Kidney glomerular epithelial cell (primary cell): ENCODE measurements at places on chromosomes 5 and 9.
A peak's percentile ranks its signal among the peaks of the same experiment; 100 is the strongest.

DNA sequence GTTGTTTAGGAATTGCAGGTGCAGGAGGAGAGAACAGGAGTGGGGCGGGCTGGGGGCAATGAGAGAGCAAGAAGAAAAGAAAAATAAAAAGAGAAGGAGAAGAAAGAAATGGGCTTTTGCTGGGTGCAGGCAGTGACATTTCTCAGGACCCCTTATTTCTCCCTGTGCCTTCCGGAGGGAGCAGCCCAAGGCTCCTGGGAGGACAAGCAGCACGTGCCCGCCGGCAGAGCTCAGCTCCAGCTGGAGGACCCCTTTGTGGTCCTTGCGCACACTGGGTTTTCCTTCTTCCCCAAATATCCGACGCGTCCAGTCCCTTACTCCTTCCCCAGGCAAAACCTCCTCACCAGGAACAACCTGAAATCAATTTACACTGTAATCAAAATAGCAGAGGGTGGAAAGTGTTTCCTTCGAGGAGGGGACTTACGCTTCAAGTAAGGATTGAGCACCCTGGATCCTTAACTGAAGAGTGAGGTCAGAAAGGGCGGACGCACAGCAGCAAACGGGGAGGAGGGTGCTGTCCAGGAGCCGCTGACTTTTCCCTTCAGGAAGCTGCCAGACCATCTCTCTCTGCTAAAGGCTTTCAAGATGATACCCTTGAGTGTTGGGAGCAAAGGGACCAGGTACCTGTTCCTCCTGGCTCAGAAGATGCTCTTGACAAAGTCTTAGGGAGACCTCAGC lies 2.1 kb downstream of the BTNL9 start:
- no peak for DNase-seq

DNA sequence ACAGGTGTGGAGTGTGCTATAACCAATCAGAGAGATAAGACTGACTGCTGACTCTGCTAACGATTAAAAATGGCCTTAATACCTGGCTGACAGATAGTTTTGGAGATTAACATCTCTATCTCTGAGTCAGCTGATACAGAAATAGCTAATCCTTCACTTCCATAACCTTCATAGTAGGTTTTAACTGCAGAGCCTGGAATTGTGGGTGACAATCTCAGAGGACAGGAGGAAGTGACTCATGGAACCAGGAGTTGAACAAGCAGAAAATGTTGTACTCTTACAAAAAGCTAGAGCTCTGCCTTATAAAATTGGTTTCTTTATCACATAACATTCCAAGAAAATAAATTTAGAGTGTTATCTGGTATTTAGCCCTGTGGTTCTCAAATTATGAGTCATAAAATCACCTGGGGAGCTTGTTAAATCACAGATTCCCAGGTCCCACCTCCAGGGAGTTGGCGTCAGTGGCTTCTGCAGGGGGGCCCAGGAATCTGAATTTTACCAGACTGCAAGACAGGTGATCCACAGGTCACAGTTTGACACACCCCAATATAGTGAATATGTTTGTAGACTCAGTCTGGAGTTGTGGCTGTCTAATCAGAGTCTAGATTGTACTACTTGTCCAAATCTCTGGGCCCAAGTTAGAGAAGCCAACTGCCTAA lies 44.4 kb upstream of the AFAP1L1 start:
- DNase-seq: peak; percentile 15

DNA sequence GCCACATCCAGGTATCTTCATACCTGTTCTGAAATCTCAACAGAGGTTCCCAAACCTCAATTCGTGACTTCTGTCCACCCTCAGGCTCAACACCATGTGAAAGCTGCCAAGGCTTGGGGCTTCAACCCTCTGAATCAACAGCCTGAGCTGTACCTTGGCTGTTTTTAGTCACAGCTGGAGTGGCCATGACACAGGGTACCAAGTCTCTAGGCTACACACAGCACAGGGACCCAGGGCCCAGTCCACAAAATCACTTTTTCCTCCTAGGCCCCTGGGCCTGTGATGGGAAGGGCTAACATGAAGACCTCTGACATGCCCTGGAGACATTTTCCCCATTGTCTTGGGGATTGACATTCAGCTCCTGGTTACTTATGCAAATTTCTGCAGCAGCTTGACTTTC lies 464.9 kb downstream of the ELAVL2 start:
- no peak for DNase-seq

GRCh38 chr9:109166771-109167601 lies at the start of gene FRRS1L:
Gene FRRS1L (minus strand): TSS chr9:109167249. CDS start chr9:109167138, 111 bp downstream.
- DNase-seq: no peak

GRCh38 chr5:21071421-21071820 lies 1083.4 kb upstream of the CDH18 start:
- no peak for DNase-seq

DNA sequence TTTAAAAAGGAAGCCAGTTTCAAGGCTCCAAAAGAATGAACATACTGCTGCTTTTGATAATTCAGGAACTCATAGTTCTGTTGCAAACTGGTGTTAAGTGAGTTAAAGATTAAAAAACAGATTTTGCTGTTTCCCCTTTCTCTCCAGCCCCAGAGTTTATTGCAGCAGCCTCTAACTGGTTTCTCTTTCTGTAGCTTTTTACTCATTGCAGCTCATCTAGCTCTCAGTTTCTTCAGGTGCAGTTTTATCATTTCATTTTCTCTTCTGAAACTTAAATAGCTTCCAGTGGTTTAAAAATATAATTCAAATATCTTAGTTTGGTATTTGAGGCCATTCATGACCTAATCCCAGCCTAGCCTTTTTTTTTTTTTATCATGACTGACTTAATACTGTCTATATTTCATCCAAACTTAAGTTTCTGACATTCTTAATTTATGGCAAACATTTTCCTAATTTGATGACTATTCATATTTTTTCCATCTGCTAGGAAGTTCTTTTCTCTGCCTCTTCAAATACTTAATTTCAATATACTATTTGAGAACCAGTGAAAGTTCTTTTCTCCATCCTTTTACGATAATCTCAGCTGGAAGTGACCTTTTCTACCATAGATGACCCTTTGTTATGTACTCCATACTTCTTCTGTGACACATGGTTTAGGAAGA lies 252.7 kb upstream of the GRIA1 start:
- no peak for DNase-seq

DNA sequence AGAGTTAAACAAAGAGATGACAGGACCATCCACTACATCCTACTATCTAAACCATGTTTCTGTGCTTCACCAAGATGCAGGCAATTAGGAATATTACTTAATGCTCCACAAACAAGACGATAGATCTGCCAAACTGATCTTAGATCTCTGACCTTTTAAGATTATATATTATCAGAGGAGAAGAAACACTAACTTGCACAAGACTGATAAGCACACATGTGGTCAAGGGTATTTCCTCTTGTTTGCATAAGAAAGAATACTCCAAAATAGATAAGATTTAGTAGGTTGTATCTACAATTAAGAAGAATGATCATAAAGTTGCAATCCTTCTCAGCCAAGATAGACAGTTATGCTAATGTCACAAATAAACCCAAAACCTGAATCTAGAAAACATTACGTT lies 601.0 kb upstream of the ACO1 start:
- no peak for DNase-seq

GRCh38 chr5:172705576-172706084 lies 64.6 kb downstream of the NEURL1B start:
- no peak for DNase-seq

- DNase-seq: peak; percentile 25
Observed at GRCh38 chr9:32968101-32969011, 33.1 kb downstream of the APTX start.

DNA sequence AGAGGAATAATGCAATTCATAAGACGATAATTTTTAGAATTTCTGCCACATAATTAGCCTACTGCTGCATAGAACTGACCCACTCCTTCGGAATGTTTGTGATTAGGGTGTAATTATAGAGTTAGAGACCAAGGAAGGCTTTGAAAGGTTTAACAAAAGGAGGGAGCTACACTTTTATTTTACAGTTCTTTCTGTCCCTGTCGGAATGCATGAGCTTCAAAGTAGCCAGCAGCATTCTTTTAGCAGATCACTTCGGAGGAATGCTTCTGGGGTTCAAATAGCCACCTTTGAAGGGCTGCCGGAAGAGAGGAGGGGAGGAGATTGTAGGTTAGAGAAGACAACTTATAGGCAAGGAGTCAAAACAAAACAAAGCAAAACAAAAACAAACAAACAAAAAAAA lies 168.1 kb downstream of the GRIA1 start:
- DNase-seq: no peak

GRCh38 chr5:10701567-10702039 lies 59.4 kb downstream of the DAP start:
- DNase-seq: peak; percentile 59

- DNase-seq: peak; percentile 19
Observed at GRCh38 chr5:150516011-150516410, 8.1 kb downstream of the NDST1 start.

- DNase-seq: no peak
Observed at GRCh38 chr5:131774652-131775367, 22.0 kb downstream of the FNIP1 start.

DNA sequence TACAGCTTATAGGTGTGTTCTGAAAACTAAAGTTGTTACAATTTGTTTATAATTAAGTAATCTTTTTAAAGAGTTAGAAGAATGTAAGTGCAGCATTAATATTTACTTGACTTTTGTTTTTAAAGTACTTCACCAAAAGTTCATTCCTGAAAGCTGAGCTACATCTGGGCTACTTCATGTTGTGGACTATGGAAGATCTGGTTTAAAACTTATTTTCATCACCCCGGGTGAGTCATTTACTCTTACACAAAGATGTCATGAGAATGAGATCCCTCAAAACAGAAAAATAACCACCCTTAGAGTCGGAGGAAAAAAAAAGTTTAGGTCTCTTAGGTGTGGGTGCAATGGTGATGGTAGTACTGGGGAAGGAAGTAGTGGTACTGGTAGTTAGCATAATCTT lies 5.1 kb downstream of the POU5F2 start:
- no peak for DNase-seq

DNA sequence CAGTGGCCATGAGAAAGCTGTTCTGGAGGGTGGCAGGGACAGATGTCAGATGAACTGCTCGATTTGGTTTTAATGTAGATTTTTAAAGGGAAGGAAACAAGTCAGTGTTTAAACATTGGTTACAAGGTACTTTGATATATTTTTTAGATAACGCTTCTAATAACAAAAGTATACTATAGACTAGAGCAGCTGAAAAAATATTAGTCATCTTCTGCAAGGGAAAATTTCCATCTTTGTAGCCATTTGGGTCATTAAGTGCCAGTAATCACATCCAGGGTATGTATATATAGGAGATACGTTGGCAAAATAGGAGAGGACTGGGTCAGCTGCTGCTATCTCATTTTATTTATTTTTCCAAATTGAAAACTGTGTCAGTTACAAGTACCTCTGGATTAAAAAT lies 69.0 kb downstream of the SV2C start:
- DNase-seq: no peak

- DNase-seq: peak; percentile 41
Observed at GRCh38 chr9:94042516-94043360, 41.5 kb upstream of the PTPDC1 start.

GRCh38 chr9:110133608-110134210 lies 74.2 kb downstream of the C9orf152 start:
- peak; percentile 39 for DNase-seq

GRCh38 chr5:68279984-68280383 lies 64.4 kb downstream of the PIK3R1 start:
- DNase-seq: no peak

GRCh38 chr5:38184627-38185026 lies 73.7 kb upstream of the EGFLAM start:
- no peak for DNase-seq

- DNase-seq: no peak
Observed at GRCh38 chr5:85823462-85824426, 794.0 kb upstream of the COX7C start.

DNA sequence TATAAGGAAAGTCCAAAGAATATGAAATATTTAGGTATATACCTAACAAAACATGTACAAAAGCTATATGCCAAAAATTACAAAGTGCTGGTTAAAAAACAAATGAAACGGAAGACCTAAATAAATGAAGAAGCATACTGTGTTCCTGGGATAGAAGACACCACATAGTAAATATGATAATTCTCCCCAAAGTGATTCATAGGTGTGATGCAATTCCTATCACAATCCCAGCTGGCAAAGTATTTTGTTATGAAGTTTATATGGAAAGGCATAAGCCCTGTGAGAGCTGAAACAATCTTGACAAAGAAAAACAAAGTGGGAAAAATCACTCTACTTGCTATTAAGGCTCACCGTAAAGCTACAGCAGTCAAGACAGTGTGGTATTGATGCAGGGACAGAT lies 2.6 kb upstream of the SMIM23 start:
- no peak for DNase-seq

DNA sequence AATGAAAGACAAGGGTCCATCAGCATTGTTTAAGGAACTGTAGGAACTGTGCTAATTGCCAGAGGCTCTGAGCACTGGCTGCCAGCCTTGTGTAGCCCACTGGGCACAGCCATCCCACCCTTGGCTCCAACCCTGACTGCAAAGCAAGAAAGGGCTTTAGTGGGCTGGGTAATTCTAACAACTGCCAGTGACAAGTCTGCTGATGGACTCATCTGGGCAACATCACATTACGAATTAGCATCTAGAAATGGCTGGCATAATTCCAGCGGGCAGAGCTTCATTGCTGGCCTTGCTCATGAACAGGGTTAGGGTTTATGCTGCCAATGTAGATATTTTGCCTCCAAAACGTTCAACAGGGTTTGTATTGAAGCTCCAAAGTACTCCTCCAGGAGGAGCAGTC lies 326.9 kb downstream of the ARHGEF28 start:
- DNase-seq: no peak

DNA sequence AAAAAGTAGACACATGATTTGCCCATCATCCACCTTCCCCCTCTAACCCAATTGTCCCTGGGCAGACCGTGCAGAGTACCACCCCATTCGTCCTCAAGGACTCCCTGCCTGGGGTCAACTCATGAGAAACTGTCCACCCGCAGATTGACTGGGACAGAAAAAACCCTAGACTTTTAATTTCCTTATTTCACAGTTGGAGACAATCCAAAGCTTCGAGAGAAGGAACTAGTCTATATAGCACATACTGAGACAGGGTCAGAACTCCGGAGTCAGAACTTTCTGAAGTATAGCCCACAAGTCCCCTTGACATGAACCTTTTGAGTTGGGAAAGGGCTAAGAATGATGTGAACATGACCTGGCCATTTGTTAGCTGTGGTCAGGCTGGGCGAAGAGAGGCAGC lies 7.5 kb upstream of the GPX3 start:
- DNase-seq: no peak

DNA sequence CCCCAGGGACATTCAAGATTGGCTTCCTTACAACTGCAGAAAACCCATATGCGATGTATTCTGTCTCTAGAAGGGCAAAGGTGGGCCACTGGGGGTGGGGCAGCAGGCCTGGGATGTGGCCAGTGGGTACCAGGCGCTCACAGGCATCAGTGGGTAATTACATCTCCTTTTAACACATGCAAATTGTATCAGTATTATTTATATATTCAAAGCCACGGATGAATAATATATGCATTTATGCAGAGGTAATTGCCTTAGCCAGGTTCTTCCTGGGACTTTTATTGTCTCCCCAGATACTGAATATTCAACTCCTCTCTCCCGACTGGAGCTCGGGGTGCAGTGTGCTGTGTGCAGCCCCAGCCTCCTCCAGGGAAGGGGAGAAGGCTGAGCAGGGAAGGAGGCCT lies 109.4 kb upstream of the MVB12B start:
- DNase-seq: no peak

GRCh38 chr5:94360382-94361130 lies 257.8 kb downstream of the KIAA0825 start:
- no peak for DNase-seq
